ENCODE measurements at places on chromosomes 2 and 18.
A peak's percentile ranks its signal among the peaks of the same experiment; 100 is the strongest.

DNA sequence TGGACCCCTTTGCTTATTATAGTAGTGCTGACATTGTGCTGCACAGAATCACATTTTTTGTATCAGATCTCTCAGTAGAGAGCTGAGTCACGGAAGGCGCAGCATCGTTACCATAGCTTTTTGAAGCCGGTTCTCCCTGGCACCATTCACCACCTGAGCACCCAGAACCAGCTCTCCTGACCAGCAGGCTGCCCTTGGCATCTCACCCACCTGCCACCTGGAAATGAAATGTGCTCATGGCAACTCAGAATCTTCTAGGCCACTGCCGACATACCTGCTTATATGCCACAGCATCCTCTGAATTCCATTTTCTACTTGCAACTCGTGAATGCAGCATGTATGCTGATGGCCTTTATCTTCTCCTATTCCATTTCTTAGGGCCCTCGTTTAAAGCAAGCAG lies 62.7 kb downstream of the COA5 start:
- no peak for DNase-seq

- no peak for DNase-seq
These were observed 296.2 kb downstream of the SLC8A1 start for GRCh38 chr2:40155728-40156127.

DNA sequence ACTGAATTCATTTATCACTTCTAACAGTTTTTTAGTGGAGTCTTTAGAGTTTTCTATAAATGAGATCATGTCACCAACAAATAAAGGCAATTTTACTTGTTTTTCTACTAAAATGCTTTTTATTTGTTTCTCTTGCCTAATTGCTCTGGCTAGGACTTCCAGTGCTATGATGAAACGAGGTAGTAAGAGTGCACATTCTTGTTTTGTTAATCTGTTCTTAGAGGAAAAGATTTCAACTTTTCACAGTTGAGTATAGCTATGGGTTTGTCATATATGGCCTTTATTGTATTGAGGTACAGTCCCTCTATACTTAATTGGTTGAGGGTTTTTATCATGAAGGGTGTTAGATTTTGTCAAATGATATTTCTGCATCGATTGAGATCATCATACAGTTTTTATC lies 5.6 kb downstream of the IL18RAP start:
- DNase-seq: no peak

DNA sequence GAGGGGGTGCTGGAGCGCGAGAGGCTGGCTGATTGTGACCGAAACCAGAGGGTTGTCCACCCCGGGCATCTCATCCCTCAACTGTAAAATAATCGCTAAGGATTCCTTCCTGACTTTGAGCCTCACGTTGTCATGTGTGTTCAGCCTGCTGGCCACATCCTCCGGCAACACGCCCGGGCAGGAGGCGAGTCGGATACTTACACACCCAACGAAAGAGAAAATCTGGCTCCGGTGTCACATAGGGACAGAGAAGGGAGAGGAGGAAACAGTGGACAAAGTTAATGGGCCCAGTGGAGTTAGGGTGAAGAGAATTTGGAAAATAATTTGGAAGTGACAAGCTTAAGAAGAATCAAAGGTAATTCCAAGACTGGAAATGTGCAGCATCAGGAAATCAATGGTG lies 2.4 kb downstream of the TLX2 start:
- no peak for DNase-seq

DNA sequence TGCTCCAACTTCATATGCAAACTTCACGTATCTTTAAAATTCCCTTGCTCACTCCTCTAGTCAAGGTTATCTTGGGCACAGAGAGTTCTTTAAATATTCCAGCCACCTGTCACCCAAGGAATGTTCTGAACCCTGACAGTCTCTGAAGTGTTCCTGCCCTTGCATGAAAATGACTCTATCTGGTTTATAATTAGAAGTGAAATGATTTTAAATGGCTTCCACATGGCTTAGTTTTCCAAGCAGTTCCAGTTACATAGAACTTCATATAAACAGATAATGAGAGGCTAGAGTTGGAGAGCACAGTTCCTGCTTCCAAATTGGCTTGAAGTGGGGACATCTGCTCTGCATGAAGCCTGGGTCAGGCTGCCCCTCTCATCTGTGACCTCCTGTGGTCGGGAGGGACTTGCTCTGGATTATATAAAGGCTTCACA lies 81.9 kb downstream of the SLC4A3 start:
- DNase-seq: no peak

DNA sequence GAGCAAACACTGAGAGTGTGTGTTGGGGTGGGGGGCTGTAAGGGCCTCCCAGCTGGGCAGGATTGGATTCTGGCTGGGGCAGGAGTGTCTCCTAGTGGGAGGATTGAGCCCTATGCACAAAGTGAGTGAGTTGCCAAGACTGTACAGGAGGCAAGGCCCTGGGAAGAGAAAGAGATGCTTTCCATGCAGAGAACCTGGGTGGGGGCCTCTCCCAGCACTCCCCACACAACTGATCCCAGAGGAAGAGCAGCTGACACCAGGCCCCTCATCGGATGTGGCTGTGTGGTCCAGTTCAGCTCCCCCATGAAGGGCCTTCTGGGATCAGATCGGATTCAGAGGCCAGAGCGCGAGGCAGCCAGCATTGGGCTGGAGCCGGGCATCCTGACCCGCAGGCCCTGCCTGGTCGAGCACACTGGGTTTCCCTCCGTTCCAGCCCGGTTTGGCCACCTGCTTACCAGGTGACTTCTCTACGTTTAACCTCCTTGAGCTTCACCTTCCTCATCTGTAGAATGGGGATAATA lies 49.4 kb upstream of the FAHD2A start:
- no peak for DNase-seq

DNA sequence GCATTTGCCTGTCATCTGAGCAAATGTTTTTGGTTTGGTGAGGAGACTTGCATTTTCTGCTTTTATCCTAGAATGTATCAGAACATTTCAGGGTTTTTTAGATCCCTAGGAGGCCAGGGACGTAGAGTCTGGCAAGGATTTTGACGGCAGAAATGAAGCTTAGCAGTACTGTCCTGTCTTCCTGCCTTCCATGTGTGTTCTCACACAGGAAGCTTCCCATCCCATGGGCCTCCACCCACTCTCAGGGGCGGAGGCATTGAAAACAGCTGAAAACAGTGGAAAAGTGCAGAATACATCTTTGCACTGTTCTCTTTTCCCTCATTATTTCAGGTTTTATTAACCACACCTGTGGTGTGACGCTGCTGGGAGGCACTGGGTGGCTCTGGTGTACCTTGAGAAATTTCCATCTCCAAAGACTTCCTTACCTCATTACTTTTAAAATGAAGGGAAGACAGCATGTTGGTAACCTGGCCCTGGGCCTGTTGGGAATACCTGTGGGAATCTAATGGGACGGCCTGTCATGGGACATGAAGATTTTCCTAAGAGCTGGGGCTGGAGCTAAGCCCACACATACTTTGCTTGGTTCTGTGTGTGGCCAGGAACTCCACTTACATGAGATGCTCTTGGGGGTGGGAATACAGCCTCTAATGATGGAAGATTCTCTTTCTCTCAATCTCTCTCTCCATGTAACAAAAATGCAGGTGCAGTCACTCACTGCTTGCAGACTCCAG lies 20.5 kb downstream of the PCARE start:
- DNase-seq: no peak

- DNase-seq: no peak
These were observed 453.5 kb upstream of the SMIM21 start for GRCh38 chr18:75880925-75881504.

GRCh38 chr2:100408104-100408503 lies 9.4 kb downstream of the CHST10 start:
- no peak for DNase-seq

DNA sequence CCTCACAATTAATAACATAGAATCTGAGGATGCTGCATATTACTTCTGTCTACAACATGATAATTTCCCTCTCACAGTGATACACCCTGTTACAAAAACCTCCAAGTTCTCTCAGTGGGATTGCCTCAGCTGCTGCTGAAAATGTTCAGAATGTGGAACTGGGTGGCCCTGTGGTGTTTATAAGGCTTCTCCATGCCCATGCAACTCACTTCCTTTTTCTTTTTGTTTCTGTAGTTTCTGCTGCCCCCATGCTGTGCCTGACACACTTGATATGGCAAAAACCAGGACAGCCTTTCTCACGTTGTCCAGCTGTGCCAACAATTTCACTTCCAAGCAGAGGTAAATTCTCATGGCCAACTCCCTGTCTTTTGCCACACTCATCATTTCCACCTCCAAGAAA lies 206.2 kb downstream of the RPIA start:
- DNase-seq: peak; percentile 46

GRCh38 chr2:238339814-238340213 lies 19.5 kb downstream of the TRAF3IP1 start:
- DNase-seq: no peak

GRCh38 chr2:69111076-69111475 lies 98.1 kb downstream of the ANTXR1 start:
- no peak for DNase-seq

GRCh38 chr2:69995511-69995910 lies 34.1 kb upstream of the ASPRV1 start:
- DNase-seq: no peak

- no peak for DNase-seq
These were observed 28.8 kb downstream of the CCDC93 start for GRCh38 chr2:117985092-117985491.

GRCh38 chr2:36886664-36887063 lies 79.7 kb downstream of the STRN start:
- DNase-seq: no peak

GRCh38 chr18:55998071-55998522 lies 410.1 kb upstream of the TCF4 start:
- DNase-seq: no peak

- no peak for DNase-seq
These were observed 78.8 kb upstream of the TFCP2L1 start for GRCh38 chr2:121363632-121364420.

- DNase-seq: no peak
These were observed 11.7 kb upstream of the ANKRD53 start for GRCh38 chr2:70966681-70967080.

GRCh38 chr2:121483021-121483420 lies 47.7 kb upstream of the RNU4ATAC start:
- DNase-seq: no peak

- DNase-seq: no peak
These were observed 137.1 kb downstream of the RPIA start for GRCh38 chr2:88828397-88829137.

DNA sequence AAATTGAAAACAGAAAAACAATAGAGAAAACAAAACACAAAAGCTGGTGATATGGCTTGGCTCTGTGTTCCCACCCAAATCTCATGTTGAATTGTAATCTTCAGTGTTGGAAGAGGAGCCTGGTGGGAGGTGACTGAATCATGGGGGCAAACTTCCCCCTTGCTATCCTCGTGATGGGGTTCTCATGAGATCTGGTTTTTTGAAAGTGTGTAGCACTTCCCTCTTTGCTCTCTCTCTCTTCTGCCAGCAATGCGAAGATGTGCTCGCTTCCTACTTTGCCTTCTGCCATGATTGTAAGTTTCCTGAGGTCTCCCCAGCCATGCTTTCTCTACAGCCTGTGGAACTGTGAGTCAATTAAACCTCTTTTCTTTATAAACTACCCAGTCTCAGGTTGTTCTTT lies 112.3 kb upstream of the UXS1 start:
- peak; percentile 13 for DNase-seq

DNA sequence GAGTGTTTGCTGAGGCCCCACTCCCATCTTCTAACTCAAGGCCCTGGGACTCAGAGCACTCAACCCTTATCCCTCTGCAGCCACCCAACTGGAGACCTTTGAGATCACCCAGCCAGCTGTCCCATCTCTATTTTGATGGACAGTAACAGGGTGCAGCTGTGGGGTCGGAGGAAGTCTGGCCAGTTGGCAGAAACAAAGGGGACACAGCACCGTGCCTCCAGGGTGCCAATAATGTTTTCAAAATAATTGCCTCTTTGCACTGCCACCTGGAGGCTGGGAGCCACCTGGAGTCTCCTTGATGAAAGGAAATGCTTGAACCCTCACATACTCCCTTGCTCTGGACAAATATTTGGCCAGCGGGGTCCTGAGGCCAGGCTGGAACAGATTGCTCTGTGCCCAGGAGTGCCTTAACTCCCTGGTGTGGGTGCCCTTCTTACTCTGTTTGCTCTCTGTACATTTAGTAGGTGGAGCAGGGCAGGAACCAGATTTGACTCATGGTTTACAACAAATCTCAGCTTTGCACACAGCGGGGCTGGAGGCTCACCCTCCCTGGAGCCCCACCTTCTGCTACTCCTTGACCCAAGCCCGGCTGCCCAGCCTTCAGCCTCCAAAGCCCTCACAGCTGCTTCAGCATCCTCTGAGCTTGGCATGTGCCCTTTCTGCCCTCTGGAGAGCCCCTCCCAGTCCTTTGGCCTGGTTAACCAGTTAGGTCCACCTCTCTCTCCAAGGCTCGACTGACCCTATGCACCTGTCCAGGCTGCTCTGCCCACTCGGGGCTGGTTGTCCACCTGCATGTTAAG lies 17.2 kb downstream of the MAL start:
- DNase-seq: no peak

DNA sequence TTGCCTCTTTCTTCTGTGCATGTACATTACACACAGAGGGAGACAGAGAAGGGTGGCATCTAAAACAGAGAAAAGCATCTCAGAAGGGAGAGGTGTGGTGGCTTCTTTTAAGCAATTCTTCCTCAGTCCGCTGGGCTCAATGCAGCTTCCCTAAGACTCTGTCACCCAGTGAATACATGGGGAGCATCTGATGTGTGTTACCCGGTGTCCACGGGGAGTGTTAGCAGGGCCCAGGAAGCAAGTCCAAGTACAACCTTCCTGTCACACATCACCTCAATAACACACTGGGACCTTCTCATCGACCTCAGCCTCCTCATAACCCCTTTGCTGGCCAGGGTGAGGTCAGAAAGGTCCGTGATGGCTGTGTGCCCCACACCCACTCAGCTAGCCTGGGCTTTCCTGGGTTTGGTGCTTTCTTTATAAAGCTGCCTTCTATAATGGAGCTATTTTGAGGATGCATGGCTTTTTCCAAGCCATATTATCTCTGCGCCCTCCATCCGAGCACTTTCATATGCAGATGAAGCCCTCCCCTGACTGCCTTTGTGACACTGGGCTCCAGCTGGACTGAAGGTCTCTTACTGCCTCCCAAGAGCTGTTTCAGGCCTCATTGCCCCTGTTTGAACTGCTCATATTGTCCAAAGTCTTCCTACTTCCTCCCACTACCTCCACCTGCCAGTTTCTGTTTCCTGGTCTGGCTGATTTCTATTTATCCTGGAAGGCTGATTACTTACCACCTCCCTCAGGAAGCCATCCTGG lies 21.4 kb downstream of the TNFRSF11A start:
- DNase-seq: no peak

GRCh38 chr2:161138429-161138828 lies 21.8 kb upstream of the TANK start:
- peak; percentile 58 for DNase-seq

- no peak for DNase-seq
These were observed 57.0 kb downstream of the CCDC150 start for GRCh38 chr2:196696423-196697079.

- DNase-seq: no peak
These were observed 141.1 kb downstream of the CCBE1 start for GRCh38 chr18:59555995-59556659.

All from B cell (primary cell).